Muscle of back (tissue), 13 donors: ENCODE measurements at places on chromosomes 4 and X. TPM values are rescaled to one million over a fixed set of nuclear protein-coding genes. Genes with fewer than 3 reads are reported as not detected.

GRCh38 chr4:98656443-98656842, 2.0 kb downstream of the TSPAN5 start:
- DNase-seq, result no peak

DNA sequence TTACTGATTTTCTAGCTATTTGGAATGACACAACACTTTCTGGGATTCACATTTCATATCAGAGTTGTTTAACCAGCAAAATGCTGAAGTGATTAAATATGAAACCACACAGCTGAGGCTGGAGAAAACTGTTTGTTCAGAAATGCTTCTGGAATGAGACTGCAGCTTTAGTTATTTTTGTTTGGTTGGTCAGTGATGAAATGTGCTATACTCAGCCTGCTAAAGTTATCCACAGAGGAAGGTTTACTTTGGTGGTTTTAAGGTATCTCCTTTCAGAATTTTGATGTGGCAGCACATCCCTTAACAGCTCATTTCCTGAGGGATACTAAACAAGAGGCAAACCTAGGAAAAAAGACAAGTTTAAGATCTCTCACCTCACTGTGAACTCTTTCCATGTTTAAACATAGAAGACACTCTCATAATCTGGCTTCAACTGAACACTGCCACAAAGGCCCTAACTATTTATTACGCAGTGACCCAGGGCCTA, 106.6 kb upstream of the PDE5A start:
- DNase-seq, result peak; percentile 88

GRCh38 chr4:32798471-32799159, 2078.4 kb downstream of the PCDH7 start:
- no peak for DNase-seq

DNA sequence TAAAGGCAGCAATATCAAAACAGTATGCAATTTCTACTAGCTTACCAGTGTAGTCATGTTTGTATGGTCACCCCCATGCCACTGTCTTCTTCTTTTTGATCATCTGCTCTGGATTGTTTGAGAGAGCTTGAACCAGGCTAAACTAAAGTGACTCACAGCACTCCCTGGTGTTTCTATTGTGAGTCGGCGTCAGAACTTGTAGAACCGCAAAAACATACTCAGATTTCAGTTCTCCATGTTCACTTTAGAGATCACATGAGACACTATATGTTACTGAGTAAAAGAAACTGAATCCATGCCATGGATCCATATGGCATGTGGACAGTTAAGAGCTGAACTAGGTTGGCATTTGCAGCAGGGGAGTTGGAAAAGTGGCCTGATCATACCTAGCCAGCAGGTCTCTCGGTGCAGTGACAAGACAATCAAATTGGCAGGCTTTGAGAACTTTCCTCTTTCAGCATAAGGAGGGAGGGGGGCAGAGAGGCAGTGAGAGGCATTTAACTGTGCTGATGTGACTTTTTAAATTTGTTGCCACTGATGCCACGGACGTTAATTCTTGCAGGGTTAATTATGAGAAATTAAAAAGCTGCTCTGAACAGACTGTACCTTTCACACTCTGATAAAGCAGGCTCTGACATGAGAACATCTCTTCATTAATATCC, 88.4 kb downstream of the AFF2 start:
- no peak for DNase-seq

Gene UBE2A
- polyA plus RNA-seq, result 52.6 TPM

Gene CSN1S1
- polyA plus RNA-seq, result not detected

DNA sequence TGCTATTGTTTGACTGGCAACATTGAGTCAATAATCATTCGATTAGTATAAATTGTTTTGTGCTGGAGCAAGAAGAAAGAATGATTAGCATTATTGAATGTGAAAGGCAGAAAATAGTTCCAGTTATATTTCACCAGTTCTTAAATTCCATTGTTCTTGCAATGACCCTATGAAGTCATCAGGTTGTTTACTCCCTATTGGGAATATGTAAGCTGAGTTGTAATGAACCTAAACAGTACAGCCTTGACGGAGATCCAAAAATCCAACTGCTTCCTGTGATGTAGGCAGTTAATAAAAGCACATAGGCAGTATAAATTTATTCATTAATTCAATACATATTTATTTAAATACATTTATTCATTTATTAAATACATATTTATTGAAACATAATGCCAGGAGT, 947.5 kb downstream of the PCDH7 start:
- peak; percentile 19 for DNase-seq

- DNase-seq, result no peak
Measured at GRCh38 chr4:81982846-81983540, 390.8 kb downstream of the HNRNPD start.

- DNase-seq, result no peak
Measured at GRCh38 chrX:74434336-74434735, 13.0 kb downstream of the SLC16A2 start.

Gene NAP1L5
- 8.9 TPM for polyA plus RNA-seq

GRCh38 chrX:40646489-40647306, 663 bp downstream of the CXorf38 start:
- DNase-seq, result peak; percentile 34

GRCh38 chrX:32084757-32085156, 1012.9 kb upstream of the FTHL17 start:
- DNase-seq, result peak; percentile 1

GRCh38 chr4:70600305-70600704, 8.2 kb downstream of the AMBN start:
- no peak for DNase-seq

DNA sequence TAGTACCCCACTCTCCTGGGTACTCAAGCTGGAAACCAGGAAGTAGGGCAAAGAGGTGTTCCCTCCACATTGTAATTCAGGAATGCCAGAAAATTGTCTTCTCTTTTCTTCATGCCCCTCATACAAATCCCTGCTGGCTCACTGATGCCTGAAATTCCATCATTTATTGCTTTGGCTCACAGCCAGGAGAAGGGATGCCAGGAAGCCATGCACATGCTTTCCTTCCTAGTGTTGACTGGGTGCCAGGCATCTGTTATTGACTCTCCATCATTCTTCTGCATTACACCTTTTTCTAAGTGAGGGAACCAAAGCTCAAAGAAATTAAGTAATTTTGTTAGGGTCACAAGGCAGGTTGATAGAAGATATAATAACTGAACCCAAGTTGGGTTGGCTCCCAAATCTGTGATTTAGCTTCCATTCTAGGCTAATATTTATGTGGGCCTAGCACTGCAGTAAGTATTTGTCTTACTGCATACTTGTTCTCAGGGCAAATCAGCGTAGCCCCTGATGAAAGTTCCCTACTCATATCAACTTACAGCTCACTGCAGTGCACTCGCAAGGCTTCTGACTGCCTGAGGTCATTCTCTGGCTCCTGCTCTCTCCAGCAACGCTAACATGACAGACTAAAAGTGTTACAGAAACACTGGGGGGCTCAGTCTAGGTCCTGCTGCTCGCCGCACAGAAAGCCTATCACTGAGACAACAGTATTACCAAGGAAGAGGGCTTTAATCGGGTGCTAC, 89.0 kb downstream of the TRAPPC11 start:
- peak; percentile 75 for DNase-seq

DNA sequence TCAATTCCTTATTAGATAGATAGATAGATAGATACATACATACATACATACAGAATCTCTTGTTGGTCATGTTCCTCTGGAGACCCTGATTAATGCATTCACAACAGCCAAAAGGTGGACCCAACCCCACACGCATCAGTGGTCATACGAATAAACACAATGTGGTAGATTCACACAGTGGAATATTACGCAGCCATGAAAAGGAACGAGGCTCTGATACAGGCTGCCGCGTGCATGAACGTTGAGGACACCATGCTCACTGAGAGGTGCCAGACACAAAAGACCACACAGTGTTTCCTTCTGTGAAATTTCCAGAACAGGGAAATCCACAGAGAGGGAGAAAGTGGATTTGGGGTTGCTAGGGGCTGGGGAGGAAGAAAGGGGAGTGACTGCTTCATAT, 136.7 kb downstream of the CRLF2 start:
- DNase-seq, result no peak

Gene MAGEC3
- polyA plus RNA-seq, result not detected

Gene APELA
- polyA plus RNA-seq, result not detected

DNA sequence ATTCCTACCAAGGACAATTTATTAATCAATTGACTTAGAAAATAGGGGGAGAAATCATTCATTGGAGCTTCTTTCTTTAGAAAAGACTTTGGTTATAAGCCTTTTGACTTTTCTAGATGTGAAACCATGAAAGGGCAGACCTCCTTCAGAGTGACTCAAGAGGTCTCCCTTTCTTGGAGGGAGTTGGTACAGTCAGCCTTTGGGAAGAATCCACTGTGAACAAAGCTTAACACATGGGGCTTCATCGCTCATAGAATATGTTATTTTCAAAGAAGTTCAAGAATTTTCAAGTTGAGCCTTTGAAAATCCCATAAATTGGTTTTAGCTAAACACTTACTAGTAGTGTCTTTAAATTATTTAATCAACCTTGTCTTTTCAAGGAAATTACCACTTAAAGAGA, 28.0 kb downstream of the RIPPLY1 start:
- DNase-seq, result no peak

- no peak for DNase-seq
Measured at GRCh38 chr4:152014280-152014679, 253.5 kb upstream of the GATB start.

Gene EGF
- polyA plus RNA-seq, result 10.7 TPM

Gene MOB1B
- 23.0 TPM for polyA plus RNA-seq

DNA sequence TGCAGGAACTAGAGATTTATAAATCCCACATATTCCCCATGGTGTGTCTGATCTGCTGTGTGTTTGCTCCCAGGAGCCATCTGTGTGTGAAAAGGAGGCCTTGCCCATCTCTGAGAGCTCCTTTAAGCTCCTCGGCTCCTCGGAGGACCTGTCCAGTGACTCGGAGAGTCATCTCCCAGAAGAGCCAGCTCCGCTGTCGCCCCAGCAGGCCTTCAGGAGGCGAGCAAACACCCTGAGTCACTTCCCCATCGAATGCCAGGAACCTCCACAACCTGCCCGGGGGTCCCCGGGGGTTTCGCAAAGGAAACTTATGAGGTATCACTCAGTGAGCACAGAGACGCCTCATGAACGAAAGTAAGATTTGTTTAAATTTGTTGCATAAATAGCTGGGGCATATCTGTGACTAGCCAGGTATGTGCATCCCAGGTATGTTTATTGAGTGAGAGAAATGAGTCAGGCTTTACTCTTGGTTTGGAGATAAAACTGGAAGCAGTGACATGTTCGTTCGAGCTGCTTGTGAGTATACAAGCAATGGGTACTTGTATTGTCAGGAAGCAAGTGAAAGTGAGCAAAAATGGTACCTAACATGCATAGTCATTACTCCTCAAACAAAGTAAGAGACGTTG, 89.5 kb downstream of the PTTG2 start:
- no peak for DNase-seq

DNA sequence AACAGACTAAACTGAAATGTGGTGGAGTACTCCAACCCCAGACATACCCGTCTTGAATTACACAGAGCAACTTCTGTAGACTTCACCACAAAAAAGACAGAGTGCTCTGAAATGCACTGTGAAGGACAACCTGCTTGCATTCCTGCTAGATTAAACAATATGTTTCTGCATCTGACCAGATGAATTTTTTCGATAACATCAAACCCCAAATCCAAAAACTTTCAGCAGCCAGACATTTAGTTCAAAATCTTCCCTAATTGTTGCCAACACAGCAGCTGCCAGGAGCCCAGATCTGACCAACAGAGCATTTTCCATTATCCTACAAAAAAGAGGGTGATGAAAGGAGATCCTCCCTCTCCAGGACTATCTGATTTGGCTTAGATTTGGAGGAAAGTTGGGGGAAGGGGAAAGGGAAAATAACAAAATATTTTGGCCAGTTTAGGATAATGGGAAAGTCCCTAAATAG, 356.5 kb downstream of the PDGFC start:
- peak; percentile 71 for DNase-seq

DNA sequence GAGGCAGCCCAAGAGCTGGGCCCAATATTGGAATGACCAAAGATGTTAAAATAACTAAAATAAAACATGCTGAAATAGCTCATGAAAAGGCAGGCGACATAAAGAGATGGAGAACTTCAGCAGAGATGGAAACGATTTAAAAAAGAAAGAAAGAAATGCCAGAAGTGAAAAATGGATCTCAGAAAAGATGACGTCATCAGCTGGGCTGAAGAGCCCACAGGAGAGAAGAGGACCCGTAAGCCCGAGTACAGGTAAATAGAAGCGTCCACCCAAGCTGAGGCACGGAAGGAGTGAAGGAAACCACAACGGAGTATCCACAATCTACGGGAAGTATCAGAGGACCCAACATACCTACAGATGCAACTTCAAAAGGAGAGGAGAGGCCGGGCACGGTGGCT, 112.8 kb downstream of the AFAP1 start:
- DNase-seq, result no peak

Gene ADGRL3
- polyA plus RNA-seq, result 23.2 TPM

GRCh38 chrX:53188763-53189162, 36.2 kb downstream of the KDM5C start:
- no peak for DNase-seq

Gene SCML2
- polyA plus RNA-seq, result 6.9 TPM

Gene FAT4
- 24.5 TPM for polyA plus RNA-seq

- no peak for DNase-seq
Measured at GRCh38 chr4:74364652-74365491, at the start of gene EREG. Gene EREG (plus strand): TSS chr4:74365145. CDS start chr4:74365309, 164 bp downstream.

Gene PPEF2
- not detected for polyA plus RNA-seq

GRCh38 chrX:39705290-39705689, 392.5 kb downstream of the BCOR start:
- peak; percentile 39 for DNase-seq

DNA sequence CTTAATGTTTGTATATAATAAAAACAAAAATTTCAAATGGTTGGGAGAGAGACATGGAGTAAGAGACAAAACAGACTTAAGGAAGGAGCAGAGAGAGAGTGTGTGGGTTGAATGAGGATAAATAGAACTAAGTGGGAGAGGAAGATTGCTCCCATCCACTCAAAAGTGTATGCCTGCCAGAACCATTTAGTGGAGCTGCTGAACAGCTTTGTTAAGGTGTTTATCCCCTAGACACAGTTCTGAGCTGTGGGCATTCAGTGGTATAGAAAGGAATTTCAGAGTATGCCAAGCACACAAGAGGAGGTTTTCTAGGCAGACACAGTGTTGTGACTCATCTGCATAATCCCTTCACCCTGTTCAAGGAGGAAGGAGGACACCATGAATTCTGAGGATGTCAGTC, 508.6 kb upstream of the EPHA5 start:
- DNase-seq, result no peak

Gene HPGDS
- polyA plus RNA-seq, result 9.1 TPM
